ENCODE measurements at places on chromosomes 12 and 14. TPM values are rescaled to one million over a fixed set of nuclear protein-coding genes. Genes with fewer than 3 reads are reported as not detected.

Gene NYNRIN
- total RNA-seq = 37.2 TPM

Gene ERP27
- total RNA-seq = not detected

Gene TRHDE
- total RNA-seq = not detected

Gene EPYC
- not detected for total RNA-seq

Gene NUAK1
- 7.2 TPM for total RNA-seq

Gene TAS2R8
- total RNA-seq = 0.45 TPM

Gene RHEBL1
- 1.1 TPM for total RNA-seq

Gene CCNB1IP1
- total RNA-seq = 161 TPM

Gene WDHD1
- 5.4 TPM for total RNA-seq

Gene ESR2
- total RNA-seq = 1.0 TPM

Gene SMCO2
- not detected for total RNA-seq

- H3K4me3 ChIP-seq = no peak overlapping the region
- no peaks in the 10 kb centered on the region for H3K4me1 ChIP-seq
- no peak overlapping the region for H3K27ac ChIP-seq
- no peaks in the 10 kb centered on the region for H3K36me3 ChIP-seq
- DNase-seq = no peak
These were observed 11.2 kb upstream of the PLD4 start for GRCh38 chr14:104913435-104913834.

- H3K27me3 ChIP-seq = no peaks in the 10 kb centered on the region
- H3K4me3 ChIP-seq = no peak overlapping the region
- peaks cover 8% of the 10 kb centered on the region for H3K36me3 ChIP-seq
- DNase-seq = no peak
These were observed 85.4 kb upstream of the DYNC1H1 start for GRCh38 chr14:101878822-101879528.

DNA sequence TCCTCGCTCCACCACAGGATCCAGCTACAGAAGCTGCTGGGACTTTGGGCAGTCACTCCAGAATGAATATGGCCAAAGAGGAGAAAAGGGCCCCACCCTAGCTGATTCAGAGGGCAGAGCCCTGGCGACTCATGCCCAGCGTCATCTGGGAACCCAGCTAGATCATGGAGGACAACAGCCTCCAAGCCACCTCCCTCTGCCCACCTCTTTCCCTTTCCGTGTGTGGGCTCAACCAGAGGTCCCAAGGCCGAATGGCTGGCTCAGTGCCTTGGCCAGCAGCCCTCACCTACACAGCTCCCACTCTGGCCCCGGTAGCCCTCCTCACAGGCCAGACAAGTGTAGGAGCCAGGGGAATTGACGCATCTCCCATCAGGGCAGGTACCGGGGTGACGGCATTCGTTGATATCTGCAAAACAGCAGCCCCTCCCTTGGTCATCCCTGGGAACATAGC is 17.4 kb downstream of the ISCA2 start:
- H3K36me3 ChIP-seq = no peaks in the 10 kb centered on the region
- peaks cover 18% of the 10 kb centered on the region for H3K4me1 ChIP-seq
- peak overlapping the region; percentile 43 for H3K27ac ChIP-seq
- H3K4me3 ChIP-seq = no peak overlapping the region

DNA sequence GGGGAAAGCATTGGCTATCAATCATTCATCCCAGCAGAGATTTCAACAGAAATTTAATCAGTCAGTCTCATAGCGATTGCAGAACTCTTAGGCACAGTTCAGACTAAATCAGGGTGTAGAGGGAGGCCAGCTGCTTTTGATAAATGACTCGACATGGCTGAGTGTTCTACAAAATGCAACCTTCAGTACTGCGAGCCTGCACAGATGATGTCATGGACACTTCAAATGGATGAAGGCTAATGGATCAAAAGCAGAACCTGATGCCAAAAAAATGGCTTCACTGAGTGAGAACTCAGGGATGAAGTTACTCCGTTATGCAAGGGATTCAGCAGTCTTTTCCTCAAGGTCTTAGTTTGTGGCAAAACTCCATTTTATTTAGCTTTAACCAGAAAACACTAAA is 167.3 kb downstream of the DACT1 start:
- H3K27ac ChIP-seq = no peak overlapping the region
- H3K4me3 ChIP-seq = no peak overlapping the region
- H3K36me3 ChIP-seq = no peaks in the 10 kb centered on the region
- peak; percentile 77 for DNase-seq
- H3K27me3 ChIP-seq = no peaks in the 10 kb centered on the region

DNA sequence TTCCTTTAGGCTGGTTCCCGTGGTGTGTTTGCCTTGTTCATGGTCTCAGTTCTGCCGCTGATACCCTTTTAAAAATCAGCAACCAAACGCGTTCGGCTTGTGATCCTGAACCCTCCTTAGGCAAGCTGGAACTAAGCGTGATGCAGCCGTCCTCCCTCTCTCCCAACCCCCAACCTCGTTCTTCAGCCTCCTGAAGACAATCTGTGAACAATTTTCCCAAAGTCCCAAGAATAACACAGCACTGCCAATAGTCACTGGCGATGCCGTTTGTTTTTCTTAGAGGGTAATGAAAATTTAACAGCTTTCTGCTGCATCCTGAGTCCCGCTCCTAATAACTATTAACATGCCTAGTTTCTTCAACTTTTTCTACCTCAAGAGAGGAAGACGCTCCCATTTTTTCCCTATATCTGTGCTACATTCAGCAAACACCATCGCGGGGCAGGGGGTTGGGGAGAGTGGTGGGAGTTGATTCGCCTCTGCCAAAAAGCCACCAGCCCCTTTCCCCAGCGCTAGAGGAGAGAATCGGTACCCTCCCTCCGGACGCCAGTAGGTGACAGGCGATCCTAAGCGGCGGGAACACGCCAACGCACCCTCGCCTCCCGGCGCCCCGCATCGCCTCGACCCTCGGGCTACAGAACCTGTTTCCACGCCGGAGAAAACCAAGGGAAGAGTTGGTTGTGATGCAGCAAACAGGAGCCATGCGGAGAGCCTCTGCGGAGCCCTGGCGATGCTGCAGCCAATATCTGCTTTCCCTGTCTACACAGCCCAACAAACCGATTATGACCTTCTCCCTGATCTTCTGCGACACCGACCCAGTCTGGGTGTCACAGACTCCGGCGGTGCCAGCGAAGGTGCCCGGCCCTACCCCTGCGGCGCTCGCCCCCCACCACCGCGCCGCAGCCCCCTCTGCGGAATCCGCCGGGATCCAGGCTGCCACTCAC is 752 bp downstream of the PRICKLE1 start:
- H3K36me3 ChIP-seq = no peaks in the 10 kb centered on the region
- H3K27me3 ChIP-seq = no peaks in the 10 kb centered on the region
- peak overlapping the region; percentile 87 for H3K4me3 ChIP-seq
- peaks cover 33% of the 10 kb centered on the region for H3K4me1 ChIP-seq
- H3K27ac ChIP-seq = peak overlapping the region; percentile 97

- no peaks in the 10 kb centered on the region for H3K4me1 ChIP-seq
- no peak overlapping the region for H3K27ac ChIP-seq
- no peak for DNase-seq
These were observed 475.1 kb downstream of the DPF3 start for GRCh38 chr14:72418806-72419205.

DNA sequence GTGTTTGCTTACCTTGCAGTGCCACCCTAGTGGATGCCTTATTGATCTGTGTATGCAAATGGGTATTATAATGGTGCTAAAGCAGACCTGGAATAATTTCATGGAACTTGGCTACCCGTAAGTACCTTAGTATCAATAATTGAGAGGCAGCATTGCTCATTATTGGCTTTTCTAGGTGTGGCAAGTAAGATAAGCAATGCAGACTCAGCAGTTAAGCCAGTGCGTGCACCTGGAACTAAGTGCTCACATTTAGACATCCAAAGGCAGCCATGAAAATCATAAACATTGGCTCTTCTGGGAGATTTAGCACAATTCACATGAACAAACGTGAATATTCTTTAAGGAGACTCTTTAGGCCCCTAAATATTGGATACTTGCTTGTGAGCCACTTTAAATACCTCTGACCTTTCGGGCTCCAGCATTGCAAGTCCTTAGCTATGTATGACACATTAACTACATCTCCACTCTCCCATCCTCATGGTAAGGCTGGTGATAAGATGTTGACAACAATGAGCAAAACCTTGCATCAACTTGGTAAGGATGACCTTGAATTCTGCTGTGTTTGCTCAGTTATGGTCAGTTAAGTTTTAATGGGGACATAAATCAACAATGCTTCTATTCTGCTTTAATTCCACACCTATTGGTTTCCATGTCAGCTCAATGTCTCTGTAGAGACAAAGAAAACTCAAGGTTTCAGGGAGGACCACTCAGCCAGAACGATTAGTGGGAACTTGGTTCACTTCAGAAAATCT is 112.0 kb downstream of the SLC5A8 start:
- no peak for DNase-seq
- no peaks in the 10 kb centered on the region for H3K4me1 ChIP-seq
- H3K36me3 ChIP-seq = no peaks in the 10 kb centered on the region
- no peak overlapping the region for H3K27ac ChIP-seq

DNA sequence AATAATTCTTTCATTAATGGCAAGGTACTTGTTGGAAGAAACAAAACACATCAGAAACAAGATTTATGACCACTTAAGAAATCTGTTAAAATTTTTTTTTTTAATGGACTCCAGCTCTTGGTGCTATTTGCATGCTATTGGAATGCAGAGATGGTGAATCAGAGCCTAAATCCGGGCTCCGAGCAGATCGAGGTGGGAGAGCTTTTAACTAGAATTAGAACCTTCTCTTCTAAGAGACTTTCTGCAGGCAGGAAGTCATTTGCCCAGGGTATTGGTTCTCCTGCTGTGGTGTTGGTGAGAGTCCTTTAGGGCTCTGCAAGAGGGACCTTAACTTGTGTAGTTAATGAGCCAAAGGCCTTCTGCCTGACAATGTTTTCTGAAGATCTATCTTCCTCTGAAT is 419.4 kb downstream of the SNAPC1 start:
- no peak overlapping the region for H3K27ac ChIP-seq
- H3K27me3 ChIP-seq = no peaks in the 10 kb centered on the region
- H3K4me1 ChIP-seq = no peaks in the 10 kb centered on the region
- no peak overlapping the region for H3K4me3 ChIP-seq
- no peaks in the 10 kb centered on the region for H3K36me3 ChIP-seq

DNA sequence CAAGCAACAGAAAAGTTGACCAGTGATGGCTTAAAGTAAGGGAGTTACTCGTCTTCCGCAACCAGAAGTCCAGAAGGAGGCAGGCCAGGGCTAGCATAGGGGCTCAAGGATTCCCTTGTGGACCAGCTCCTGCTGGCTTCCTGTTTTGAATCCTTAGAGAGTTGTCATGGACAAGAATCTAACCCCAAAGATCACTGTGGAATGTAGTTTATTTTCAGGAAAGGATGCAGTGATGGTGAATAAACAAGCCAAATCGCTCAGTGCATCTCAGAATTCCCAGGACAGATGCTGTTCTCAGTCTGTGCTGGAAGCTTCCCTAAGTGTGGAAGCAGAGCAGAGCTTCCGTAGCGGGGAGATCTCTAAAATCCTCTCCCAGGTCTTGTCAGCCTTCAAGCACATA is 311.3 kb downstream of the C12orf75 start:
- H3K27me3 ChIP-seq = no peaks in the 10 kb centered on the region
- no peak overlapping the region for H3K27ac ChIP-seq
- DNase-seq = no peak
- no peak overlapping the region for H3K4me3 ChIP-seq

GRCh38 chr14:57835766-57836165 is 30.1 kb downstream of the SLC35F4 start:
- no peaks in the 10 kb centered on the region for H3K4me1 ChIP-seq
- no peak overlapping the region for H3K27ac ChIP-seq
- no peaks in the 10 kb centered on the region for H3K27me3 ChIP-seq
- no peak overlapping the region for H3K4me3 ChIP-seq

GRCh38 chr14:51726166-51726899 is 74.6 kb downstream of the FRMD6 start:
- H3K4me3 ChIP-seq = no peak overlapping the region
- no peaks in the 10 kb centered on the region for H3K27me3 ChIP-seq
- no peak overlapping the region for H3K27ac ChIP-seq
- peak; percentile 57 for DNase-seq

DNA sequence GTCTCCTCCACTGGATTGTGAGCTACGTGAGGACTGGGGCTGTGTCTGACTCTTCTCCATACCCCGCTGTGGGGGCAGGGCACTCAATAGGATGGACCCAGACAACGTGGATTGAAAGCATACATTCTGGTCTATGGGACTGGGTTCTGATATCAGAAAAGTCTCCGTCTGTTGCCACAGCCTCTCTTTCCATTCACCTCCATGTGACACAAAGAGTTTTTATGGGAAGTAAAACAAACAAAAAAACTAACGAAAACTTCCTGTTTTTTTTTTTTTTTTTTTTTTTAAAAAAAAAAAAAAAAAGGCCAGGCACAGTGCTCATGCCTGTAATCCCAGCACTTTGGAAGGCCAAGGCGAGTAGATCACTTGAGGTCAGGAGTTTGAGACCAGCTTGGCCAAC is 44.7 kb downstream of the SLC8A3 start:
- peaks cover 74% of the 10 kb centered on the region for H3K27me3 ChIP-seq
- no peak for DNase-seq
- H3K27ac ChIP-seq = no peak overlapping the region
- no peak overlapping the region for H3K4me3 ChIP-seq
- no peaks in the 10 kb centered on the region for H3K4me1 ChIP-seq

DNA sequence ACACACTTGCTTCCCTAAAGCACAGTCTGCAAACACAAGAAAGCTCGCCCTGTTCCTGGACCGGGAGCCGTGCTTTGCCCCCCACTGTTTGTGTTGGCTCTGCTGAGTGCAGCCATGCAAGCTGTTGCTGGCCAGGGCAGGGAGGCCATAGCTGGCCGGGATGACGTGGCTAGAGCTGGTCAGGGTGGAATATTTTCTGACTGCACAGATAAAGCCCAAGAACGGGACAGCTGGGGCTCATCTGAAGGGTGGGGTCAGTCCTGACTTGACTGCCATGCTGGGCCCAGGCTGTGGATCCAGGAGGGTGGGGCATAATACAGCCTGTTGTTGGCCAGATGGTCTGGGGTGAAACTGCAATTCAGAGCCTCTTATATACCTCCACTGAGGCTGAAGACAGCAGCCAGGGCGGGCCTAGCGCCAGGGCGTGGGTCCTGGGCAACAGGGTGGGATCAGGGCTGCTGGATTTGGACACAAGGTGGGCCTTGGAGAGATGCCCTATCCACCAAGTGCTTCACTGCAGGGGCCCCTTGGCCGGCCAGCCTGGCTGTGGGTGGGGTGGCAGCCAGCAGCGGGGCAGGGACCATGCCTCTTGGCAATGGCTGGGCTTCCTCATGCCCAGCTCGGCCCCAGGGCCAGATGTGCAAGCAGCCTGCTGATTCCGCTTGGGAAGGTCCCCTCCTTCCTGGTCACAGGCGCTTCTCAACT is 14.8 kb downstream of the KMT5A start:
- H3K27me3 ChIP-seq = no peaks in the 10 kb centered on the region
- H3K4me1 ChIP-seq = no peaks in the 10 kb centered on the region
- no peak for DNase-seq

GRCh38 chr12:104651811-104652210 is 195.1 kb downstream of the CHST11 start:
- no peak for DNase-seq
- no peak overlapping the region for H3K27ac ChIP-seq
- no peaks in the 10 kb centered on the region for H3K36me3 ChIP-seq
- no peaks in the 10 kb centered on the region for H3K27me3 ChIP-seq
- peaks cover 5% of the 10 kb centered on the region for H3K4me1 ChIP-seq

GRCh38 chr12:89238593-89238992 is 113.7 kb downstream of the DUSP6 start:
- no peak overlapping the region for H3K27ac ChIP-seq
- H3K4me3 ChIP-seq = no peak overlapping the region

- H3K4me3 ChIP-seq = no peak overlapping the region
- H3K27ac ChIP-seq = no peak overlapping the region
- no peaks in the 10 kb centered on the region for H3K36me3 ChIP-seq
- H3K27me3 ChIP-seq = peaks cover 11% of the 10 kb centered on the region
- H3K4me1 ChIP-seq = no peaks in the 10 kb centered on the region
These were observed 72.6 kb upstream of the CAPRIN2 start for GRCh38 chr12:30827101-30828066.

- H3K4me3 ChIP-seq = no peak overlapping the region
- H3K27me3 ChIP-seq = no peaks in the 10 kb centered on the region
- H3K36me3 ChIP-seq = peaks cover 3% of the 10 kb centered on the region
- H3K4me1 ChIP-seq = peaks cover 11% of the 10 kb centered on the region
- no peak for DNase-seq
These were observed 62.6 kb upstream of the SRSF5 start for GRCh38 chr14:69704319-69704718.

All from cardiac muscle cell (in vitro differentiated cells and primary cell).